Keratinocyte (primary cell): ENCODE measurements at places on chromosomes 11 and 22. TPM values are rescaled to one million over a fixed set of nuclear protein-coding genes. Genes with fewer than 3 reads are reported as not detected.
A peak's percentile ranks its signal among the peaks of the same experiment; 100 is the strongest.

- no peaks in the 10 kb centered on the region for H3K4me1 ChIP-seq
- H3K4me3 ChIP-seq: no peak overlapping the region
- H3K36me3 ChIP-seq: no peaks in the 10 kb centered on the region
- no peaks in the 10 kb centered on the region for H3K27me3 ChIP-seq
- H3K27ac ChIP-seq: no peak overlapping the region
These were observed 424.4 kb upstream of the LARGE1 start for GRCh38 chr22:34344702-34345101.

GRCh38 chr11:132093536-132094259 lies 723.3 kb downstream of the NTM start:
- no peak for DNase-seq
- H3K27ac ChIP-seq: no peak overlapping the region
- H3K27me3 ChIP-seq: no peaks in the 10 kb centered on the region
- H3K4me1 ChIP-seq: no peaks in the 10 kb centered on the region
- no peak overlapping the region for H3K4me3 ChIP-seq

- DNase-seq: no peak
- peak overlapping the region; percentile 87 for H3K4me3 ChIP-seq
- H3K27me3 ChIP-seq: no peaks in the 10 kb centered on the region
These were observed 3.7 kb downstream of the RNH1 start for GRCh38 chr11:503179-503981.

- no peaks in the 10 kb centered on the region for H3K4me1 ChIP-seq
- no peak for DNase-seq
- no peak overlapping the region for H3K4me3 ChIP-seq
- H3K27ac ChIP-seq: no peak overlapping the region
These were observed 23.5 kb downstream of the RRM1 start for GRCh38 chr11:4118107-4118506.

GRCh38 chr22:24961217-24961844 lies 8.8 kb downstream of the KIAA1671 start:
- no peak overlapping the region for H3K4me3 ChIP-seq
- H3K36me3 ChIP-seq: peaks cover 7% of the 10 kb centered on the region
- H3K27me3 ChIP-seq: no peaks in the 10 kb centered on the region
- H3K27ac ChIP-seq: no peak overlapping the region
- no peak for DNase-seq

The FAT3 gene
- polyA plus RNA-seq: 0.23 to 0.69 TPM (median 0.52 TPM) in 3 replicates
